ENCODE measurements at places on chromosomes 2 and 18. TPM values are rescaled to one million over a fixed set of nuclear protein-coding genes. Genes with fewer than 3 reads are reported as not detected.

GRCh38 chr2:98087447-98088020 is 567 bp downstream of the VWA3B start:
- no peak for DNase-seq

DNA sequence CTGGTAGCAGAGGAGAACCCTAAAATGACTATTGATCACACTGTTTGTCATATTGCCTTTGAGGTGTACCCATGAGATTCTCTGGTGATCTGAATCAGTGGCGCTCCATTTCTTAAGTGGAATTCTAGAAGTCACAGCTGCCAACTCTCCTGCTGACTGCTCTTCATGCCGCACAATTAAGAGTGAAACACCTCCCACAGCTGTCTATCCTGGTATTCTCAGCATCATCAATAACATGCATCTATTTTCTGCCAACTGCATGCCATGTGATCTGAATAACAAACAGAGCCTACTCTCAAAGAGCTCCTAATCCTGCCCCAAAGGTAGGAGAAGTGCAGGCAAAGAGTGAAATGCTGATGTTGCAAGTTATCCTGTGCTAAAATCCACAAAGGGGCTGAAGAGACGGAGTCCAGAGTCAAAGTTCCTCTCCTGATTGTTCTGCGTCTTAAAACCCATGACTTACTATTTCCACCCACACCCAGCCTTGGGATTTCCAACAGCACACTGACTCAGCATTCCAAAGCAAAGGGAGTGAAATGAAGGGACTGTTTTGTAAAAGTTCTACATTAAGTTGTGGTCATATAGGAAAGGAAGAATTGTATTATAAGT is 13.7 kb upstream of the DAPL1 start:
- DNase-seq = no peak

PNKD gene
- 19.1 TPM for total RNA-seq

ZNF396 gene
- 0.29 TPM for total RNA-seq

Measured in activated T-cell treated with anti-CD3 and anti-CD28 coated beads, Interleukin-2, amount 50 U/mL, for 4 hours (primary cell).